ENCODE measurements at places on chromosomes 1 and 21. TPM values are rescaled to one million over a fixed set of nuclear protein-coding genes. Genes with fewer than 3 reads are reported as not detected.

Gene CORT
- 0.39 TPM for total RNA-seq

Gene AADACL3
- not detected for total RNA-seq

Gene CLCA2
- total RNA-seq = not detected

Gene RUNX3
- total RNA-seq = 172 TPM

Gene CITED4
- 13.1 TPM for total RNA-seq

GRCh38 chr1:228835456-228835855, 100.2 kb downstream of the RHOU start:
- DNase-seq = no peak

Gene USH2A
- not detected for total RNA-seq

DNA sequence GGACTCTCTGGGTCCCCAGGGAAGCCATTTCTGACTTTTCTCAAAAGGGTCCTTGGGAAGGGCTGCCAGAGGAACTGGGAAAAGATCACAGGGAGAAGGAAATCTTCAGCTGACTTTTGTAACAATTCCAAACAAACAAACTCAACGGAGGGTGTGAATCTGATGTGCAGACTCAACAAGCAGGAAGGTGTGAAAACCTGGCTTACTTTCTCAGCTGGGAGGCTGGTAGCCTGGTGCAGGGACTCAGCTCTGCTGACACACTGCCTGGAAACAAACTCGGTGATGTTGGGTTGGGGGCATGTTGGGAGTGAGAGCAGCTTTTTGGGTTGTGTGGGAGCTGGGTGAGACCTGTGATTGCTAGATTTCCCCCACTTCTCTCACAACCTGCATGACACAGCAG, 10.2 kb upstream of the HSD3B2 start:
- DNase-seq = no peak

GRCh38 chr1:33578557-33579448, 106.4 kb downstream of the ZSCAN20 start:
- no peak for DNase-seq

GRCh38 chr1:11722538-11722937, 13.4 kb upstream of the AGTRAP start:
- DNase-seq = no peak

Gene ANKRD34A
- 2.2 TPM for total RNA-seq

Gene GNAT2
- total RNA-seq = not detected

Gene LAPTM5
- total RNA-seq = 485 TPM

DNA sequence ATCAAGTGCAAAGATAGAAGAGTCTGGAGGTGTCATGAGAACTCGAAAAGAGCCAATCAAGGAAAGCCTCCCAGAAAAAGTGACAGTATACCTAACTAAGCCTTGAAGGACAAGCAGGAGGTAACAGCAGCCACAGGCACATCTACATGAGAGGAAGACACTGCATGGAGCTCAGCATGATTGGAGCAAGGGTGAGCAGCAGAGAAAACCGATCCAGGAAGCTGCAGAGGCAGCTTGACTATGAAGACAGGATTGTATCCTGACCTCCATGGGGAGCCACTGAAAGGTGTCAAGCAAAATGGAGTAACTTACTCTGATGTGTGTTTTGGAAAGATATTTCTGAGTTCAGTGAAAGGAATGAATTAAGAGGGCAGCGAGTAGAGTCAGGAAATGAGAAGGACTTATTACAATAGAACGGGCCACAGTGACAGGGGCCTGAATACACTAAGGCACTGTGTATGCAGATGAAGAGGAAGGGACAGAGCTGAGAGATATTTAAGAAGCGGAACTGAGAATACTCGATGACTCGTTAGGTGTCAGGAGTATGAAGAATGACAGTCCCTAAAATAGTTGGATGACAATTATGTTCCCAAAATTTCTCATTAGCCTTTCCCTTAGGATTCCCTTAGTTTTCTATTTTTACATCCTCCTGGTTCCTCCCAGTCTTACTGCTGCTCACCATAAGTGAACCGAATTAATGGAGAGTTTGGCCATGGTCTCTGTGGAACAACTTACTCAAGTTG, 139.3 kb upstream of the NFIA start:
- no peak for DNase-seq

DNA sequence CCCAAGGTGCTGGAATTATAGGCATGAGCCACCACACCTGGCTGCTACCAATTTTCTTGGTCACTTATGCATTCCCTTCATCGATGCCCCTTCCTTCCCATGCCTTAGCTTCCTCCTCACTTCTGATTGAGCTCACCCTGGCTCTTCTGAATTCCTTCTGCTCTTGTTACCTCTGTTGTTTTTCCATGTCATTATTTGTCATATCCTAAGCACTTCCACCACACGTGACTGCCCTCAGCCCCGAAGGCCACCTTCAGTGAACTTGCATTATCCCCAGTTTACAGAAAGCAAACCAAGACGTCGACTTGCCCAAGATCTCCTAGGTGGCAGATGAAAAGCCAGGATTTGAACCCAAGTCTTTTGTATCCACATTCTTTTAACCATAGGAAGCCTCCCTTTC, 30.7 kb downstream of the CA6 start:
- DNase-seq = peak; percentile 8

DNA sequence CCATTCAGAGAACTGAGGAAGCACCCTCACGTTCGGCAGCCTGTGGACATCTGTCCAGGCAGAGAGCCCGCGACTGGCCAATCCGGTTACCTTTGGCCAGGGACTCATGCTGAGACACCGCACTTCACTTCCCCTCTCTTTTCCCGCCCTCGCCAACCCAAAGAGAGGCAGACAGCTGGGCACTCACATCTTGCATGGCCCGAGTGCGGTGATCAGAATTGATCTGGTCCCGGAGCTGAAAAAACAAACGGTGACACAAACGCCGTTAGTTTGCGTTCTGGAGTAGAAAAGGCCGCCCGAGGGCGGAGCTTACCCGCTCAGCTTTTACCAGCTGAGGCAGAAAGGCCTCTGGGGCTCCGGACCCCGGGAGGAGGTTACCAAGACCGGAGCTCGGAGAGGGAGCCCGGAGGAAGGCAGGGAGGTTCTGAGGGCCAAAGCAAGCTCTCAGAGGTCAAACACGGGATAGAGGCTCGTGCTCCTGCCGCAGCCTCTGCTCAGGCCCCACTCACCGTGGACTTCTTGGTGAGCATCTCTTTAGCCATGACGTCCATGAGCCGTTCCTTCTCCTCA, 376 bp downstream of the SF3A3 start:
- DNase-seq = peak; percentile 64

Gene SPRR5
- total RNA-seq = not detected

Gene CHRM3
- 0.58 TPM for total RNA-seq

Gene KHDRBS1
- total RNA-seq = 162 TPM

DNA sequence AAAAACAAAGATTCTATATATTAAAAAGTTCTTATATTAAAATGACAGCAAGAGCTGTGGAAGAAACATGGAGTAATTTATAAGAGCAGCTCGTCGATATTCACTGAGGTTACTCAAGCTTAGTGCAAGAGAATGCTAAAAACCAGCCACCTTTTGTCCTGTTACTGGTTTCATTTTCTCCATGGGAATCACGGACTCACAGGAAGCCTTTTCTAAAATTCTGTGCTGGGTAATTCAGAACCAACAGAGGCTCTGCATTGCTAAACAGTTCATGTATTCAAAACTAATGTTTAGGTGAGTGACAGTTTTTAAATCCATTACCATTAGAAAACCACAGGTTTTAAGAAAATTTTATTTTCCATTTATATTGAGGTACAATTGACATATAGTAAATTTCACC, 147.8 kb upstream of the MAP1LC3C start:
- DNase-seq = no peak

Gene LORICRIN
- not detected for total RNA-seq

- no peak for DNase-seq
These were observed 14.0 kb upstream of the PTAFR start for GRCh38 chr1:28190337-28190979.

DNA sequence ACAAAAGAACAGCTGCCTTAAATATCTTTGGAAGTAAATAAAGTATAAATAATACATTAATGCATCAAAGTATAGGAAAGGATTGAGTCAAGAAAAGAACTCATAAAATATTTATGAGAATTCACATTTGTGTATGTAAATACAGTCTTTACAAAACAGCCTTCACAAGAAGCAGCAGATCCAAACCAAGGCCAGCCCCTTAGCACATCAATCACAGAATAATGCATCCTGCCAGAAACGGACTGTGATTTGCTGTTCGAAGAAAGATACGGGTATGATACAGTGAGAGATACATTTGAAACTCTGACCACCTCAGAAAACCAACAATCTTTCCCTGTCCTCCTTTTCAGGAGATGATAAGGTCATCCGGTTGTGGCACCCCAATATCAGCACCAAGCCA, 70.9 kb downstream of the WDR64 start:
- no peak for DNase-seq

- no peak for DNase-seq
These were observed 793.7 kb upstream of the ADGRL2 start for GRCh38 chr1:81007024-81007423.

Gene C1orf21
- 9.4 TPM for total RNA-seq

DNA sequence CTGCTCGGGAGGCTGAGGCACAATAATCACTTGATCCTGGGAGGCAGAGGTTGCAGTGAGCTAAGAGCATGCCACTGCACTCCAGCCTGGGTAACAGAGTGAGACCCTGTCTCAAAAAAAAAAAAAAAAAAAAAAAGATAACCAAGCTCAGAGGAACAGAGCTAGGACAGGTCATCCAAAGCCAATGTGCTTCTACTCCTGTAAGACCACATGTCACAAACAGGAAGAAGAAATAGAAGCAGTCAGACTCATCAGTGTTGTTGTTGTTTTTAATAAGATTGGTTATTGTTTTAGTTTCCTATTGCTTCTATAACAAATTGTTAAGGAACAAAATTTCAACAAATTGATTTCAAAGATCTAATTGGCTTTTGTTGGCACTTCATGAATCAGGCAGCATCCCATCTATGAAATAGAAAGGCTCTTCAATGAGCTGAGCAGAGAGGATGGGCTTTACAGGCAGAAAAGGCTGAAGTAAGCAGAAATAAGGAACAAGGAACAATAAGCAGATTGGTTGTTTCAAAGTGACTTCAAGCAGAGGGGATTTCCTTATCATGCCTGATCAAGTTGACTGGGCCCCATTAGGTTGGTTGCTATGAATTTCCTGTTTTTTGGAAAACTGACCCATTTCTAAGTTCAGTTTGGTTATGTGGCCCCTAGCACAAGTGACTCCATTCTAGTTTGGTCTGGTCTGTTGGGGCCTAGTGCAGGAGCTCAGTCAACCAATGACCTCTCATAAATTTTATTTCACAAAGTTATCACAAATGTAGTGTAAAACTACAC, 6.0 kb upstream of the AKNAD1 start:
- DNase-seq = no peak

DNA sequence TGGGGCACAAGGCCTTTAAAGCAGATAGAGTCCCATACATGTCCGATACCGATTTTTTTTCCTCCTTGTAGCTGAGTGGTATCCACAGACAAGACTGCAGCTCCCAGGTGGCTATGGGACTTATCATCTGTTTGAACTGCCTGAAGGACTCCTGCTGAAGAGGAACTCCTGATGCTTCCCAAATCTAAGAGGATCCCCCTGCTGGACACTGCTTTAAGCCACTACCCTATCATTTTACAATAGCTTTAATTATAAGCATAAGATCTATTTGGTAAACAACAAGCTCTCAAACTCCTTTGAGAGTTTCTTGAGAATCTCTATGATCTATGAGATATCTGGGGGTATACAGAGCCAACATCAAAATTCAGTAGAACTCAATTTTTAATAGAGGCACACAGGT, 11.7 kb downstream of the NDC1 start:
- no peak for DNase-seq

DNA sequence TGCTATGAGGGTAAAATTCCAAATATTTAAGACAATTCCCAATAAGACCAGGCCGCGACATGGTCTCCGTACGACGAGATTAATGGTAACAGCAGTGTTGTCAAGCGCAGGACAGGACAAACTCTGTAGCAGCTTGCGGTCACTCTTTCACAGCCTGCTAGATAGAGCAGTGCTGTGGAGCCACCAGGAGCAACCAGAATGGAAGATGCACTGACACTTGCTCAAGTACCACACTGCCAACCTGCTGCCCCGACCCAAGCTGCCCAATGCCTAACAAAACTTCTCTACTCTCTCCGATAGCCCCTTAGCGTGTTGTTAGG, 636 bp downstream of the WARS2 start:
- DNase-seq = no peak

DNA sequence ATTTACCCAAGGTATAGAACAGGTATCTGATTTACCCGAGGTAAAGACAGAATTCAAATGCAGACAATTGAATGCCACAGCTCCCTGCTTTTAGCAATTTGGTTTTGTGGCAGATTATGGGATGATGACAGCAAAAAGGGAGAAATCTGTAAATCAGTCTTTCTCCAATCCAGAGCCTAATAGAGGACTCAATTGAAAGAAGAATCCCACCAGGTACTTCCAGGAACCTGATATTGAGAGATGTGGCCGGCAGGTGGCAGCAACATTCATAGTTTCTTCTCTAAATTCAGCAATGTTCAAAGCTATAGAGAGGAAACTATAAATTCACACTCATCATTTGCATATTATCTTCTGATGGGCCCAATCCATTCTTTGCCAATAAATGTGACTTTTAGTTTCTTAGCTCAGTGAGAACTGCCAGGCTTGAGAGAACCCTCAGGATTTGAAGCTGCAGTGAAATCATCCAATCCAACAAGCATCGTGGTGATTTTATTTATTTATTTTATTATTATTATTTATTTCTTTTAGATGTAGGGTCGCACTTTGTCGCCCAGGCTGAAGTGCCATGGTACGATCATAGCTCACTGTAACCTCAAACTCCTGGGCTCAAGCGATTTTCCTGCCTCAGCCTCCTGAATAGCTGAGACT, 9.8 kb upstream of the PHACTR4 start:
- DNase-seq = peak; percentile 69

DNA sequence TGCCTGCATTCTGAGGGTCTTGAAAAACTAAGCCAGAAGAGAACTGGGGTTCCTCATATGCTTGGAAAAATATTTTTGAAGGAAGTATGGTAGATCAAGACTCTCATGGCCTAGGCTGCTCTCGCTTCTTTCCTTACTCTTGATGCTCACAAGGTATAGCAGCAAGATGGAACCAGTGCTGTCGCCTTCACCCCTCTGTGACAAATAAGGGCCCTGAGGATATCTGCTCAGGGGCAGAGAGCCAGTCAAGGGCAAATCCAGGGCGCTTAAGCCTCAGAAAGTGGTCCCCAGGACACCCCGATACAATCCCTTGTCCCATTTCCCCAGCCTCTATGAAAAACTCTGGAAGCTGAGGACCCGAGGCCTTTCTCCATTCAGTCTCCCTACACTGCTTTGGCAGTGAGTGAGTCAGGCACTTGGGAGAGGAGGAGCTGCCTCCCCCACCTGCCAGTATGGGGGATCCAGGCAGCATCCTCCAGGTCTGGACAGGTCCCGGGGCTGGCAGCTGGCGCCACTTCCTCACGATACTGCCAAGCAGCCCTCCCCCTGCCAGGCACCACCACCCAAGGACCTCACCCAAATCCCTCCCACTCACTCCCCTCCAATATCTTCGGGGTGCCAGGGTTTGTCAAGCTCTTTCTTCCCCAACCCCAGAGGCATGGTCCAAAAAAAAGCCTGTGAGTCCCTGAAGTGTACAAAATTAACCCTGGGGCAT, 1.3 kb downstream of the IGSF9 start:
- DNase-seq = no peak

Gene PTGFR
- total RNA-seq = not detected

Gene FNDC5
- total RNA-seq = not detected
